Kidney tubule cell (primary cell): ENCODE measurements at places on chromosomes 12 and 14.
A peak's percentile ranks its signal among the peaks of the same experiment; 100 is the strongest.

DNA sequence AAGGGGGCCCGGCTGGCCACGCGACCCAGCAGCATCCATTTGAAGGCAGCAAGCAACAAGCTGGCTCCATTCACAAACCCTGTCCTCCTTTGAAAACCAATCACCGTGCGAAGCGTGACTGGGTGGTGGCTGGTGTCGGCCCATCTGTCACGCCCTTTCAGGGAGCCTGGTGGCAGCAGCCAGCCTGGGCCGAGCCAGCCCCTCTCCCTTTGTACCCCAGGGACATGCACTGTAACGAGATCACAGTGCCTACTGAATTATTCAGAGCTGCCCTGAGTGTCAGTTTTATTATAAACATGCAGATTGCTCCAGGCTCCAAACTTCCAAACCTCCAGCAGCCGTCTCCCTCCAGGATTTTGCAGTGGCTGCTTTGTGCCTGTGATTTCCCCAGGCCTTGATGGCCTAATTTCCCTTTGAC is 22.3 kb upstream of the CTDSP2 start:
- DNase-seq = no peak

DNA sequence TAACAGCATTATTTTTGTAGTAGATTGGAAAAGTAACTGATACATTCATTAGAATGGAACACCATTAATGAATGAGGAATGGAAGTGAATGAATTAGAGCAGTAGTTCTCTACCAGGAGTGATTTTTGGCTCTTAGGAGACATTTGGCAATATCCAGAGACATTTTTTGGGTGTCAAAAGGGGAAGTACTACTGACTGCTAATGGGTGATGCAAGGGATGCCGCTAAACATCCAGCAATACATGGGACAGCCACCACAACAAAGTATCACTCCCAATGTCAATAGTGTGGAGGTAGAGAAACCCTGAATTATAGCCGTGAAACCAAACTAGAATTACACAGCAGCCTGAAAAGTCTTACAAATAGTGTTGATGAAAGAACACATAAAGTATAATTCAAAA is 1.5 kb downstream of the CHURC1 start:
- DNase-seq = no peak

GRCh38 chr12:103442822-103443221 is 52.9 kb downstream of the C12orf42 start:
- DNase-seq = no peak

DNA sequence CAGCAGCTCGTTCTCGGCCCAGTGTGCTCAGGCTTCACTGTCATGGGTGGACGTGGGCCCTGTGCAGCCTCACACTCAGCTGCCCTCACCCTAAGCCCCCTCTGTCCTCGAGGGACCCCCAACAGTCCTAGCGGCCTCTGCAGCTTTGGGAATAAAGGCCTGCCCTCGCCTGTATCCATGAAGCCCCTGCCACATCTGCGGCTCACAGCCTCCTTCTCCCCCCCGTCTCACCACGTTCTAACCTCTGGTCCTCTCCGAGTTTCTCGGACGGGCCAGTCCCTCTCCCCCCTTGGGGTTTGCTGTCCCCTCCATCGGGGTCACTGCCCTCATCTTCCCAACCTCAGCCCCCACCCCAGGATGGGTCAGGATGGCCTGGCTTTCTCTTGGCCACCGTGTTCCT is 30.2 kb upstream of the GALNT9 start:
- no peak for DNase-seq

DNA sequence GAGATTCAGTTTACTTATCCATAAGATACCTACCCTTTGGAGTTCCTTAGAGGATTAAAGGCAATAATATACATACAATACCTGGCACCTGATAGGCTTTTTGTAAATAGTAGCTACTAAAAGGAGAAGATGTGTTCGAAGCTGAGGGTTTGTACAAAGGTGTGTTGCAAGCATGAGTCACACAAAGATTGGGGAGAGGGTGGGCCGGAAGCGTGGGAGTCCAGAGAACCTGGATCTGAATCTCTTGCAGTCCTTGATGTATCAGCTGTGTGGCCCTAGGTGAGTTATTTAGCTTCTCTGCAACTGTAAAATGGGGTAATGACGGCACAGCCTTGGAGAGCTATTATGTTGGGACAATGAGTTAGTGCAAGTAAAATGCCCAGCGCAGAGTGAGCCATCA is 61.6 kb upstream of the PSMC1 start:
- DNase-seq = no peak

- DNase-seq = no peak
These were observed 55.4 kb upstream of the RNU6-8 start for GRCh38 chr14:32258336-32258993.

DNA sequence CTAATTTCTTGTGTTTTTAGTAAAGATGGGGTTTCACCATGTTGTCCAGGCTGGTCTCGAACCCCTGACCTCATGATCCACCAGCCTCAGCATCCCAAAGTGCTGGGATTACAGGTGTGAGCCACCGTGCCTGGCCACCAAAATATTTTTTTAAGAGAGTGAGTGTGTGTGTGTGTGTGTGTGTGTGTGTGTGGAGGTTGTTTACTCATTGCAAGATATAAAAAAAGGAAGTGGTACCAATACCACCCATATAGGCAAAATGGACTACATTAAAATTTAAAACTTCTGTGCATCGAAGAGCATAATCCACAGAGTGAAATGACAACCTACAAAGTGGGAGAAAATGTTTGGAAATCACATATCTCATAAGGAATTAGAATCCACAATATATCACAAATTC is 15.5 kb upstream of the CLEC2A start:
- DNase-seq = no peak

GRCh38 chr12:68367903-68368302 is 35.7 kb upstream of the MDM1 start:
- no peak for DNase-seq

DNA sequence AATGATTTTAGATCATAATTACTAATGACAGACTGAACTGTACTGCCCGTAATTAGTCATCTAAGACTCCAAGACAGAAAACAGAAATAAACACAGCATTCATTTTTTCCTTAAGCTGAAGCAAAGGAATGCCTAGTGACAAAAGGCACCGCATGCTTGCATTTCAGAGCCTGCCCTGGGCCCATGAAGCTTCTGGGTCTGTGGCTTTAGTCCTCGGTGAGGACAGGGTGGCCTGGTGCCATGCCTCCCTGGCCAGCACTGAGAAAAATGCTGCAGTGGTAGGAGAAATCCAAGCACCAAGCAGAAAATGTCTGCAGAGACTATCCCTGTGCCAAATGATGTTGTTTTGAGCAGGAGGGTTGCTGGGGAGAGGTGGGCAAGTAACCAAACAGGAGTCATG is 171.6 kb downstream of the CALM1 start:
- DNase-seq = no peak

- DNase-seq = no peak
These were observed 12.0 kb downstream of the KIF26A start for GRCh38 chr14:104150136-104151025.

DNA sequence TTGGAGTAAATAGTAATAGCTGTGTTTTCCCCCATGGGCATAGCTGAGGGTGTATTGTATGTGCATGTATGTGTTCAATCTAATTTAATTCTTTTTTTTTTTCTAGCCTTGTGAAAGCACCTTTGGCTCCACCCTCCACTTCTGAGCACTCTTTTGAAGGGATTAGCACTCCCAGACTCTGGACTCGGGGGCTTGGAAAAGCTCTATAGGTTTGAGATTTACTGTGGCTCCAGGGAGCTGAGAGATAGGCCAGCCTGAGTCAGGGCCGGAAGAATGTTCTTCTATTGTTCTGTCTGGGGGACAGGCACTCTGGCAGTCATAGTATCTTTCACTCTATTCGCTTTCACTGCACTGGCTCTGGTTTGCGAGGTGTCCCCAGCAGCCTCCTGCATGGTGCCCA is 540.0 kb upstream of the TBX3 start:
- no peak for DNase-seq

- no peak for DNase-seq
These were observed 14.3 kb downstream of the FNTB start for GRCh38 chr14:65000898-65001591.

- no peak for DNase-seq
These were observed 126.3 kb upstream of the KRAS start for GRCh38 chr12:25376985-25377384.

DNA sequence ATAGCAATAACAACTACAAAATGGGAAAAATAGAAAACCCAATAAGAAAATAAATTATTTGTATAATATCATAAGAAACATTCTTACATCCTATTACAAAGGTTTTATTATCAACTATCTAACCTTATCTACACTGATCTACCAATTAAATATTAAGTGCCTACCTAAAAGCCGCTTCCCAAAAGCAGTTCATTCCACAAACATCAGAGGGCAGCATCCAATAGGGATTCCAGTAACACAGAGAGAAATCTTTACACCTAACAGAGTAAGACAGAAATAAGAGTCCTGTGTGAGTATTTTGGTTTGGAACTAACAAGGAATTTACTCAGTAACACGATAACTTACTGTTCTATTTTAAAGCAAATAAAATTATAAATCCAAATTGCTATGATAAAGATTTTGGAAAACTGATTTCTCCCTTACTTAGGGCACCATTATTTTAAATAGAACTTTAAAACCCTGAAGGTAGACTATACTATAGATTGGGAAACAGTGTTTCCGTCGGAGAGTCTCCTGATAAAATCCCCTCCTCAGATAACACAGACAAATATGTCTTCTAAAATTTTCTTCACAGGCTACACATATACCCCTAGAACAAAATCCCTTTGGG is 15.0 kb downstream of the GXYLT1 start:
- peak; percentile 78 for DNase-seq

GRCh38 chr12:1481326-1481725 is 113.1 kb downstream of the FBXL14 start:
- no peak for DNase-seq

- DNase-seq = peak; percentile 98
These were observed 281.8 kb downstream of the KSR2 start for GRCh38 chr12:117686911-117687377.

GRCh38 chr14:88241810-88242209 is 81.3 kb downstream of the KCNK10 start:
- no peak for DNase-seq

GRCh38 chr12:25388183-25388582 is 137.5 kb upstream of the KRAS start:
- DNase-seq = peak; percentile 15

DNA sequence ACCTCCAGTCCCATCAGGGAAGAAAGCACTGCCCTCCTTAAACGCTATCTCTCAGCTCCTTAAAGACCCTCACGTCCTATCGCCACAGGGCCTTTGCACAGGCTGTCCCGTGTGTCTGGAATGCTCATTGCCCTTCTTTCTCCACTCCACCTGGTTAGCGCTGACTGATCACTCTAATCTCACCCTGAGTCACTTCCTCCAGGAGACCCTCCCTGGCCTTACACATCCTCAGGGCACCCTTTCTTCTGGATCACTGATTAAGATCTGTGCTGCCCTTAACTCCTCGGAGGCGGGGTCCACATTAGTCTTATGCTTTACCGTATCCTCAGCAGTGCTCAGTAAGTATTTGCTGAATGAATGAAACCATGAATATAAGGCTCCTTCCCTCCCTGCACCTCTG is 94.7 kb downstream of the SYNE3 start:
- DNase-seq = peak; percentile 53

- no peak for DNase-seq
These were observed 10.2 kb upstream of the PRMT8 start for GRCh38 chr12:3480764-3481163.

GRCh38 chr14:51860825-51861499 is 550 bp downstream of the GNG2 start:
- DNase-seq = no peak

DNA sequence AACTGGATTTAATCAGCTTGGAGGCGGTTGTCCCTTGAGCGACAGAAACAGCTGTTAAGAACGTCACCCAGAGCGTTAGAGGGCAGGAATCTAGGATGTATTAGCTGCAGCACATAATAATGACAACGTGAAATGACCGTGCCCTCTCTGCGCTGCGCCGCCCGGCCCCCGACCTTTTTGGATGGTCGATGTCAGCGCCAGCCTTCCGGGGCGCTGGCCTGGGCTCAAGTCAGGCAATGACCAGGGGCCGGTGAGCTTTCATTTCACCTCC is 427 bp upstream of the TMEM120B start:
- DNase-seq = no peak

- peak; percentile 31 for DNase-seq
These were observed 1.7 kb downstream of the CDKN1B start for GRCh38 chr12:12718853-12719252.

- DNase-seq = no peak
These were observed 42.6 kb downstream of the SOCS2 start for GRCh38 chr12:93614917-93615596.

DNA sequence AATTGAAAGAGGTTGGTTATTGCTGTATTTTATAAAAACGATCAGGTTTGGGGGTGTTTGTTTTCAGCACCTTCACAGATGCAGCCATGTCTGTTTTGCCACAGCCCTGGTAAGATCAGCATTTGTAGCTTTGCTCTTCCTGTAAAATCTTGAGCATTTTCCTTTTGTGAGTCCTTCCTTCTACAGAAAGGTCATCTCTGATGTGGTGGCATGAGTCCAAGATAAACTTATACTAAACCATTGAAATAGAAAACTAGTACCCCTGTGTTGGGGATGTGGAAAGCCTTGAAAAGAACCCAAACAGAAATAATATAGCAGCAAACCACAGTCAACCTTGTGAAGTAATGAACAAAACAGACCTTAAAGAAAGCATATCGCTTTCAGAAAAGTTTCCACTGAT is 85.5 kb downstream of the TGFB3 start:
- peak; percentile 41 for DNase-seq

- DNase-seq = no peak
These were observed 29.3 kb downstream of the DHRS2 start for GRCh38 chr14:23665302-23666016.

GRCh38 chr14:20712904-20713303 is 24.3 kb downstream of the ANG start:
- peak; percentile 37 for DNase-seq

- peak; percentile 68 for DNase-seq
These were observed 1.4 kb upstream of the ARHGEF40 start for GRCh38 chr14:21068521-21069387.

- DNase-seq = peak; percentile 63
These were observed 14.0 kb downstream of the CCER1 start for GRCh38 chr12:90940872-90941499.

DNA sequence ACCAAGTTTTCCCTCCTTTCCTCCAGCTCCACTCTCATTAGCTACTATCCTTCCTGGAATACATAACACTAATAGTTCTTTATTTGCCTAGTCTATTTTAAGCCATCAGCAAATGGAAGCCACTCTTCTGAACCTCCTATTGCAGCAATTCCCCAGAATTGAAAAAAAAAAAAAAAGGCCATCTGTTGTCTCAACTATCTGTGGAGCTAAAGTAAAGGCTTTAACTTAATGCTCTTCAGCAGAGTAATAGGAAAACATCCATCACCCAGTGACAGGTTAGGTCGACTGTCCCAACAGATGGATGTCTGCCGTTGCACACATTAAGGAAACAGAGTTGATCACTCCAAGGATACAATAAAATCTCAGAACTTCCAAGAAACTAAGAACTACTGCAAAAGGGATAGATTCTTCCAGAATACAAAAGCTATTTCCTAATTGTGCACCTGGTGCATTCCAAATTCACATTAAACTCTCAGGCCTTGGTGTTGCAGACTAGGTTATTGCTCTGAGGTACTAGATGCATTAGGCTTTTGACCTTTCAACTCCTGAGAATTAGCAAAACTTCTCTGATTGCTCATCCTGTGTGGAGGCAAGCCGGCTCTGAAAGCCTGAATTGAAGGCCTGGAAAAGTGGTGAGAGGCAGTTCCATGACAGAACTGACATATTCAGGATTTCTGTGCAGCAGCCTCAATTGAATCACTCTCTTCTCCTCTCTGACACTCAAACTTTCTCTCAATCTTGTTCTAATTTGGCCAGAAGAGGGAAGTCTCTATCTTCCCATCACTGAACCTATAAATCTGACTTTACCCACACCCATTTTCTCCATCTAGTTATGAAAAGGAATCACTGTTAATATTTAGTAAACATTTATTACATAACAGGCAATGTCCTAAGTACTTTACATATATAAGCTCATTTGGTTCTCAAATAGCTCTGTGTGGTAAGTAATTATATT is 238.4 kb upstream of the HMGA2 start:
- DNase-seq = no peak
